NCI-H1694 (cell line): ENCODE measurements at places on chromosomes 11 and 22.

DNA sequence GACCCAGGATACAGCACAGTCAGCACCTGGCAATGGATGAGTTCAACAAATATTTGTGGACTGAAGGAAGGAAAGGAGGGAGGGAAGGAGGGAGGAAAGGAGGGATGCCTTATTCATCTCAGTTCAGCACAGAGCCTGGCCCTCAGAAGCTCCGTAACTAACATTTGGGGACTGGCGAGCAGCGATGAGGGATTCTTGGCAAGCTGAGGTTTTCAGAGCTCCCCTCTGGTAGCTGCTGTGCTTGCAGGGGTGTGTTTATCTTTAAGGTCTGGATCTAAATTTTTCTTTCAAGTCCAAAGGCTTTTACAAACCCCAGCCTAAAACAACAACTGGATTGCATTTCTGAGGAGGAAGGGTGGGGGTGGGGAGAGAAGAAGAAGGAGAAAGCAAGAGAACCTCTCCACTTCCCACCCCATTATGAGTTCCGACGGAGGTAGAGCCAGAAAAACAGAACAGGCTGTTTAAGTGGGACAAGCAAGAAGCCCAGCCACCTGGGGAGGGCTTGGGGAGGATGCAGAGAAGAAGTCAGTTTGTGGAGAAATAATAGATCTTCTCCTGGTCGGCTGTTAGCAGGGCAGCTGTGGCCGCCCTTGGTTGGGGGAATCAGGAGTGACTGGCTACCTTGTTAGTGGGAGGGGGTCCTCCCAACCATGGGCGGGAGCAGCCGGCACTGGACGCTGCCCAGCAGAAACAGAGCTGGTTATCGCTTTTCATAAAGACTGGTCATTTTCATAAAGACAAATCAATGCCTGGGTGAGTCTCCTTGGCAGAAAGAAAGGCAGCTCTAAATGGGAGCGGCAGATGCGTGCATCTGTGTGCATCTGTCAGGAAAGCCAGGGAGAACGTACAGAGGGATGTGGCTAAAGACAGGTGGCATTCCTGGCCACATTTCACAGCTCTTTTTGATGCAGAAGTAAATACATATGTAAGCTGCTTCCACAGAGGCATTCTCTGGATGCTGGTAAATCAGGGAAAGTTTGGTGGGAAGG lies 78.0 kb downstream of the TSPAN18 start:
- no peak for DNase-seq

DNA sequence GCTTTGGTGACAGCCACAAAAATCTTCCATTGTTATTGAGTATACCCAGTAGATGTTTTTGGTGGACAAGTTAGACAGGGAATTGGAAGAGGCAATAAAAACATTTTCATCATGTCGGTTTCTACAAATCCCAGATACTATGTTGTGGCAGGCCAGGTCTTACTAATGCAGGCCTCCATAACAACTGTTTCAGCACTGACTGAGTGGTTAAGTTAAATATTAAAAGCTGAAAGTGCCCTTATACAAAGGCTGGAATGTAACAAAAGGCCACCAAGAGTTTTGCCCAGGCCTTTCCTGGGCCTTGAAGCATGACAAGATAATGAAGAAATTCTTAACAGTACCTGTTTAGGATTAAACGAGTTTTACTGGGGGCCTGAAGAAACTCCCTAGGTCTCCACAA lies 29.3 kb downstream of the DMC1 start:
- no peak for DNase-seq

DNA sequence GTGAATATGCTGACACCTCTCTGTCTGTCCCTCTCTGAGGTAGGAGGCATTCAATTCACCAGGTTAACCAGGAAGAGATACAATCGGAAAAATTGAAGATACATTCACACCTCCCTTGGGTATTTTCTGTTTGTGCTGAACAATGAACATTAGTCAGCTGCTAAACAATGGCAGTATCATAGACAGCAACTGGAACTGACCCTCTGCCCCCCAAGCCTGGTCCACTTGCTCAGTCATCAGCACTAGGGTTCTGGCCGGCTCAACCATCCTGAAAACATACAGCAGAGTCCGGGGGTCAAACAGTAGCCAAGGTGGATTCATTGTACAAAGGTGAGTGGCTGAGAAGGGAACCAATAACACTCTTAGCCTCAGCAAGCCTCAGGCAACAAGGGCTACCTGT lies 4.0 kb downstream of the NECTIN1 start:
- no peak for DNase-seq

GRCh38 chr11:67542169-67542568 lies 18.9 kb upstream of the CABP2 start:
- no peak for DNase-seq

DNA sequence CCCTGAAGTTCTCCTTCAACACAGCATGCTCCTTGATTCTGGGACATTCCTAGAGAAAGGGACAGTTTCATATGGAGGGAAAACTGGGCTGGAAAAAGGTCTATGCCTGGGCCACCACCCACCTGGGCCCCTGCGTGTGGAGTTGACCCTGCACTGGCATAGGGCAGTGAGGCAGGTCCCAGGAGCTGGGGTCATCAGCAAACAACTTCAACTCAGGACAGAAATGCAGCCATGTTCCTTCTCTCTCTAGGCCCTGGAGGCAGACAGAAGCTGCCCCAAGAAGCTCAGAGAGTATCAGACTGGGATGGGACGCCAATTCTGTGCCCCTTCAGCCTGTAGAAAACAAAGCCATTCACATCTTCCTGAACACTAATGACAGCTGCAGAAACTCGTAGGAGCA lies 34.9 kb downstream of the RTL6 start:
- no peak for DNase-seq

GRCh38 chr11:7905961-7906429 lies 25.1 kb downstream of the OR10A6 start:
- DNase-seq = no peak

- DNase-seq = no peak
Observed at GRCh38 chr22:47551431-47551775, 789.0 kb downstream of the TBC1D22A start.

- DNase-seq = no peak
Observed at GRCh38 chr11:131219646-131220045, 150.8 kb upstream of the NTM start.

GRCh38 chr11:18193010-18193409 lies 20.4 kb downstream of the MRGPRX4 start:
- no peak for DNase-seq

DNA sequence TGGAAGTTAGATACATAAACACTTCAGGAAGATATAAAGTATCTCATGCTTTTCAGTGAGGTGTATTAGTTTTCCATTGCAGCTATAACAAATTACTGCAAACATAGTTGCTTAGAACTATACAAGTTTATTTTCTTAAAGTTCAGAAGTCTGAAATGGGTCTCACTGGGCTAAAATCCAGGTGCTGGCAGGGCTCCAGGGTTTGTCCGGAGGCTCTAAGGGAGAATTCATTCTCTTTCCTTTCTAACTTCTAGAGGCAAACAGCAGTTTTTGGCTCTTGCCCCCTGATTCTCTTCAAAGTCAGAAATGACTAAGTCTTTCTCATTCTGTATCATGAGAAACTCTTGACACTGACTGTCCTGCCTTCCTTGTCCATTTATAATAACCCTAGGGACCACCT lies 138.8 kb downstream of the AASDHPPT start:
- DNase-seq = no peak
